ENCODE measurements at places on chromosomes 12 and 14.

DNA sequence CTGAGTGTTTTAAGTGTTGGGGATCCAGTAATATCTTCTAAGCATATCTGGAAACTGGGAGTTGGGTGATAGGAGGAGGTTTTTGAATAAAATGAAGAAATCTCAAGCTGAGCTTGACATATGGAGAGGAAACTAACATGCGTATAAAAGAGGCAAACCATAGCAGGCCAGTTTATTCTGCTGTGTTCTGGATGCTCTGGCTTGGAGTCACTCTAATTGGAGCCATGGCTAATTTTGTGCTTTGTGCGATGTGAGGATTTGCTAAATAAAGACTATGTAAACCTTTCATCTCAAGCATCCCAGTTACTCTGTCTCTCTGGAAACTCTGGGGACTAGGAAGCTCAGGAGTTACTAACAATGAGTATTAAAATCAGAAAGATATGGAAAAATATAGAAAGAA is 66.5 kb downstream of the ATF7IP start:
- DNase-seq = no peak

GRCh38 chr12:93802698-93803423 is 125.7 kb downstream of the CRADD start:
- no peak for DNase-seq

- DNase-seq = no peak
Measured at GRCh38 chr14:94702629-94703028, 67.3 kb downstream of the GSC start.

GRCh38 chr14:91413547-91414474 is 3.8 kb downstream of the CCDC88C start:
- DNase-seq = no peak

GRCh38 chr12:31558521-31558920 is 32.4 kb downstream of the DENND5B start:
- no peak for DNase-seq

GRCh38 chr14:28756884-28757570 is 9.6 kb upstream of the FOXG1 start:
- DNase-seq = no peak

- no peak for DNase-seq
Measured at GRCh38 chr14:92984082-92984788, 61.3 kb downstream of the CHGA start.

DNA sequence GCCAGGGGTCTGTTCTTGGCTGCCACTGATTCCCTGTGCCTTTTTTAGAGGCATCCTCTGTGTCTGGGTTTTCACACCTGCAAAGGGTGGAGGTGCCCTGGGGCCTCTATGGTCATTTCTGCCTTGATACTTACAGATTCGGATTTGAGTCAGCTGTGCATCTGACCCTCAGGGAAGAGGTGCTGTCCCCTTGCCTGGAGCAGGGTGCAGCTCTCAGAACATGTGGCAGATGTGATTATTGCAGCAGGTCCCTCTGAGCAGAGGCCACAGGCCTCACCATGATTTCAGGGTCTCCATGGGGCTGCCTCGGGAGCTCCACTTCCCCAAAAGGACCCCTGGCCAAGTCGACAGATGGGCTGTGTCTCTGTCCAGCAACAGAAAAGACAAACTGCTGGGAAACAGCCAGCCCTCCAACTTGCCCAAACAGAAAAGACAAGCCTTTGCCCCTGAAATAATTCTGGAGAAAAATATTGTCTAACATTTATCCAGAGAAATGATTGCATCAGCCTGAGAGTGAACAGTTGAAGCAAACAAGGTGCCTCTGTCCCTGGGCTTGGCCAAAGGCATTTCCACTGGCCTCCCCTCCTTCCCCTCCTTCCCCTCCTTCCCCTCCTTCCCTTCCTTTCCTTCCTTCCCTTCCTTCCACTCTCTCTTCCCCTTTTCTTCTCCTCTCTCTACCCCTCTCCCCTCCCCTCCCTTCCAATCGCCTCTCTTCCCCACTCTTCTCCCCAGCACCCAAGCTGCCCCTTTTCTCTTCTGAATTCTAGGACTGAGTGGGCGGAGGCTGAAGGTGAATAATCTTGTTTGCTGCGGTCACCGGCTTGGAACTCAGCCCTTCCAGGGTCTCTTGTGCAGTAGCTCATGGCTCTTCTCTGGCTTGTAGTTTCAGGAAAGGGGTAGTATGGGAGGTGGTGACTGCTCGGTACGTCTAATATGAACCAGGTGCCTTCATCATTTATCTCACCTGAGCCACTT is 676 bp downstream of the SERPINA3 start:
- no peak for DNase-seq

Measured in left lobe of liver (tissue), 2 donors.